NCI-H1417 treated with DMSO at 0.1 percent for 48 hours (cell line): ENCODE measurements at places on chromosomes 11 and 22.

- DNase-seq = no peak
Measured at GRCh38 chr22:45843986-45844385, 133.0 kb downstream of the WNT7B start.

DNA sequence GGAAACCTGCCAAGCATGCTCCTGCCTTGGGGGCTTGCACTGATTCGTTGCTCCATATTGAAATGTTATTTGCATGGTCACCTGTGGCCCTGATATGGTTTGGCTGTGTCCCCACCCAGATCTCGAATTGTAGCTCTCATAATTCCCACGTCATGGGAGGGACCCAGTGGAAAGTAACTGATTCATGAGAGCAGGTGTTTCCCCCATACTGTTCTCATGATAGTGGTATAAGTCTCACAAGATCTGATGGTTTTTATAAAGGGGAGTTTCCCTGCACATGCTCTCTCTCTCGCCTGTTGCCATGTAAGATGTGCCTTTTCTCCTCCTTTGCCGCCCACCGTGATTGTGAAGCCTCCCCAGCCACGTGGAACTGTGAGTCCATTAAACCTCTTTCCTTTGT lies 402.4 kb downstream of the ETS1 start:
- DNase-seq = no peak

DNA sequence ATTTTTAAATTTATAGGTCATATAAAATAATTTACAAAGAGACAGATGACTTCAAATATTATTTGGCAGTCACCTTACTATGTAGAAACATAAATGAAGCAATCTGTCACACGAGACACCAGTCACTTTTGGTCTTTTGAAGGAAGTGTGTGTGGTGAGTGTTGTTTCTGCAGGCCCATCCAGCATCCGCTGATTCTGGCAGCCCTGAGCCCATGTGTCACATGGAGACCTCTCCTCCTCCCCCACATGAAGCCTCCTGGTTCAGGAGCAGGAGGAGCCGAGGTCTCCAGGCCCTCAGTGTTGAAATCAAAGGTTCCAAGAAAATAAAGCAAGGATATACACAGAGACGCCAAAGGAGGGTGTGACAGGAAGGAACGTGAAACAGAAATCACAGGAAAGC lies 60.1 kb downstream of the ARFGAP3 start:
- DNase-seq = no peak

GRCh38 chr22:42270510-42271190 lies at the start of gene TCF20:
TSS of gene TCF20 (minus strand) at chr22:42270653. CDS start at chr22:42215305, 55,348 bp downstream.
- no peak for DNase-seq

GRCh38 chr11:12687216-12687623 lies 13.0 kb downstream of the TEAD1 start:
- DNase-seq = no peak

- DNase-seq = no peak
Measured at GRCh38 chr11:127806501-127806900, 780.9 kb downstream of the ETS1 start.

DNA sequence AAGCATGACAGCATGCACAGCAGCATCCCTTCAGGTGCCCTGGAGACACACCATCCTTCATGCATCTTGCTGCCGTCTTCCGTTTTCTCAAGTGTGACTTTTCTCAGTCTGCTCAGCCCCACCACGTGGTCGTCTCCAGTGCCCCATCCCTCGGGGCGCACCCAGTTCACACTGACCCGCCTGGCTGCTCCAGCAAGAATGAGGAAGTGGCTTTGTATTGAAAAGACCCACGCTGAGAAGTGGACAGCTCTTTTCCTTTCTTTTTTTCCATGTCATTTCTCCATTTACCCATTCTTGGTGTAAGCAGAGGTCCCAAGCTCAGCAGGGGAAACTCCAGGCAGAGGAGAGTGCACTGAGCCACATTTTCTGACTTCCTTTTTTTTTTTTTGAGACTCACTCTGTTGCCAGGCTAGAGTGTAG lies 14.5 kb downstream of the SERPINH1 start:
- no peak for DNase-seq

- no peak for DNase-seq
Measured at GRCh38 chr11:102384419-102385079, 37.5 kb downstream of the BIRC2 start.

DNA sequence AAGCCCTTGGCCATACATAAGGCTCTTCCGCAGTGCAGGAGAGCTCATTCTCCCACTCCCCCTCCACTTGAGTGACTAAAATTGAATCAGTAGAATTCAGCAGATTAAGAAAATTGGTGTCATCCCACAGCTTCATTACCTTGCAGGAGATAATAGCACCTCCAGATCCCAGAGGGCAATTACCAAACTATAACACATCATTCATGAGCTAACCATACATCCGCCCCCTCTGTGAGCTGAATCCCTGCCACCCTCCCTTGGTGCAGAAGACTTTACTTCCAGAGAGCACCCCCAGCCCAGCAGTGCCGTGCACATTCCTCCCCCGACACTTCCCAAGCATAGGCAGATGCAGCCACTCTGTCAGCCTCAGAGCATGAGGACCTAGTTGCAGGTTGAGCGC lies 496.5 kb upstream of the B3GAT1 start:
- no peak for DNase-seq

DNA sequence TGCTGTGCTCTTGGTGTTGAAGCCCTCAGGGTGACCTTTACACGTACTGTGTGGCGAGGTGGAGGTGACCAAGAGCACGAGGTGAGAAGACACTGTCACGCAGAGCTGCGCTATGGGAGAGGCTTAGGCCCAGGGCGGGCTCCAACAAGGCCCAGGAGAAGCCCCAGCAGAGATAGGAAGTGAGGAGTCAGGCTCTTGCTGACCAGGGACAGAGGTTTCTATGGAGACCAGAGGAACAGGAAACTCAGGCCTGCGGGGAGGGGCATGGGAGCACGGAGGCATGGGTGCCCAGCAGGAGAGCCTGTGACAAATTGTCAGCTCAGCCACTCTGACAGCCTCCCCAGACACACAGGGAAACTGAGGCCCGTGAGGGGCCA lies 15.8 kb downstream of the DGKZ start:
- DNase-seq = no peak

DNA sequence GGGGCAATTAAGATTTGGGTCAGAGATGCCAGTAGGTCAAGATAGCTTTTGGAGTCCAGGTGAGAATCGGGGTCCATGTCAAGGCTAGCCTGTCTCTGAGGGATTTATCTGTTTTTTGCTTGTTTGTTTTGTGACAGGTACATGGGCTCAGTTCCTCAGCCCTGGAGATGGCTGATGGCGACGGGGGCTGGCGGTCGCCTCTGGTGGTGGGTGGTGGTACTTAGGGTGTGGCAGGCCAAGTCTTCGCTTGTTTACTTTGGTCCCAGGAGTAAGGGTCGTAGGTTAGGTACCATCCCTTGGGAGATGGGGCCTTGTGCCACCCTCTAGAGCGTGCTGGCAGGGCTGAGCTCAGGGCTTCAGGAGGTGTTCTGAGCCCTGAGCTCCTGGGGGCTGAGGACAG lies 4.7 kb downstream of the SLC25A45 start:
- no peak for DNase-seq

DNA sequence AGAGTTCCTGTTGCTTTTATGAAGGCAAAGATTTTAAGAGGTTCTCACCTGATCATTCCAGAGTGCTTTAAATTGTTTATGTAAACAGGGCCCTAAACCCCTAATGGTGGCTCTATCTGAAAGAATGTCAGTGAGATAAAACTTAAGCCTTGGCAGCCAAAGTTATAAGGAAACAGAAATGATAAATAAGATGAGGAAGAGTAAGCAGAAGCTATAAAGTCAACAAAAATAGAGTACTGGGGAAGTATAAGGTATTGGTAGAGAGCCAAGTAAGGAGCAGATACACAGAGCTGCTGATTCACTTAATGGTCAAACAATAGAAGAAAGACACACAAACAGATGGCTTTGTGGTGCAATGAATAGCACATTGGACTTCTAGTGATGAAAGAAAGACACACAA lies 37.9 kb downstream of the TMPRSS5 start:
- no peak for DNase-seq

DNA sequence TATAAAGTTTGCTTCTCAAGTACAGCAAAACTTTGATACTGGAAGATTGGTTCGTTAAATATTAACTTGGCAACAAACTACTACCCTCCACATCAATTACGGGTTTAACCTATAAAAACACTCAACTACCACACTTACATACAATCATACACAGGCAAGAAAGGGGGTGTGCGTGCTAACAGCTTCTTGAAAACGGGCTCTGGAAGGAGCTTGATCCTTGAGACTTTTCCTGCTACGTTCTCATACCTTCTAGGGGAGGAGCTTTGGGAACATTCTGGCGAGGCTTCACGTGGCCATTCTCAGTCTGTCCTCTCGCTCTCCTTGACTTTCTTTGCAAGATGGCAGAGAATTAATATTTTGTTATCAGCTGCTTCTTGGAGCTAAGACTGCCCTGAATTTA lies 6.8 kb upstream of the ESAM start:
- DNase-seq = no peak

GRCh38 chr11:17543574-17544180 lies 539 bp downstream of the USH1C start:
- DNase-seq = no peak
